Lung (tissue), 17 donors: ENCODE measurements at places on chromosomes 1 and 21. TPM values are rescaled to one million over a fixed set of nuclear protein-coding genes. Genes with fewer than 3 reads are reported as not detected.

- no peak for DNase-seq
Measured at GRCh38 chr1:14970115-14970798, 183.3 kb upstream of the TMEM51 start.

DNA sequence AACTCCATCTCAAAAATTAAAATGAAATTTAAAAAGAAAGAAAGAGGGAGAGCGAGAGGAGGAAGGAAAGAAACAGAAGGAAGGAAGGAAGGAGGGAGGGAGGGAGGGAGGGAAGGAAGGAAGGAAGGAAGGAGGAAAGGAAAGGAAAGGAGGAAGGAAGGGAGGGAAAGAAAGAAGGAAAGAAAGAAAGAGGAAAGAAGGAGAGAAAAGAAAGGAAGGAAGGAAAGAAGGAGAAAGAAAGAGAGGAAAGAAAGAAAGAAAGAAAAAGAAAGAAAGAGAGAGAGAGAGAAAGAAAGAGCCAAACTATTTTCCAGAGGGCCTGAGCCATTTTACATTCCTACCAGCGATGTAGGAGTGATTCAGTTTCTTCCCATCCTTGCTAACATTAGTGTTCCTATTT is 364.0 kb downstream of the RGS7 start:
- DNase-seq = no peak

Gene LAMTOR5
- 45.6 TPM for total RNA-seq

DNA sequence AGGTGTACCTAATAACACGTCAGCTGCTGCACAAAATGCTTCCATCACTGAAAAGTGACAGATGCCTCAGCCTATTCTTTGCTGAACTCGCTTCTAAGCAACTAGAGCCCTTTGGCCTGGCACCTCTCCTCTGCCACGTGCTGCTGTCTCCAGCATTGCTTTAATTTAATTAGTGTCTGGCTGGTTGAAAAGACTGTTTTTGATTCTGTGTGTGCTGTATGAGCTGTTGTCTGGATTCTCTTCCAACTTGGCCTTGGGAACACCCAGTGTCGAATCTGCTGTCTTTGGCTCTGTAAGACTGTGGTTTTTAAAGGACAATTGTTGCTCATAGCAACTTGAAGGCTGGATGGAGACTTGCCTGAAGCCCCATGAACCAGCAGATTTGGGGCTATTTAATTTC is 109.5 kb downstream of the PSMG1 start:
- DNase-seq = peak; percentile 57

Gene ROR1
- 23.2 TPM for total RNA-seq

DNA sequence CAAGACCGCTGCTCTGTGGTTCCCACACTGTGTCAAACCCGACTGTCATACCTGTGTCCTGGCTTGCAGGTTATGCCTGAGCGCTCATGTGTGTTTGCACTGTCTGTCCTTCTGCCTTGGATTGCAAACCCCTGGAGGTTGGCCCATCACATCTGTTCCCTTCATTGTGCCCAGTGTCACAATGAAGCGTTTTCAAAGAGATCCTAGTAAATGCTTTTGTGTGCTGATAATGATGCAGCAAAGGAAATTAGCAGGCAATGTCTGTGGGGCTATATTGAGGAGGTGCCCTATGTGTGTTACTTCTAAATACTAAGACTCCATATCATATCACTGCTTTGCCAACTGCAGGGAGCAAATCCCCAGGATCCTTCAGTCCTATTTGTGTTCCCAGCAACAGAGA is 424.4 kb upstream of the NFIA start:
- DNase-seq = no peak

Gene IL19
- 0.12 TPM for total RNA-seq

- DNase-seq = no peak
Measured at GRCh38 chr1:10324627-10325026, 74.2 kb upstream of the PGD start.

GRCh38 chr1:5980314-5981008 is 11.8 kb downstream of the NPHP4 start:
- no peak for DNase-seq

DNA sequence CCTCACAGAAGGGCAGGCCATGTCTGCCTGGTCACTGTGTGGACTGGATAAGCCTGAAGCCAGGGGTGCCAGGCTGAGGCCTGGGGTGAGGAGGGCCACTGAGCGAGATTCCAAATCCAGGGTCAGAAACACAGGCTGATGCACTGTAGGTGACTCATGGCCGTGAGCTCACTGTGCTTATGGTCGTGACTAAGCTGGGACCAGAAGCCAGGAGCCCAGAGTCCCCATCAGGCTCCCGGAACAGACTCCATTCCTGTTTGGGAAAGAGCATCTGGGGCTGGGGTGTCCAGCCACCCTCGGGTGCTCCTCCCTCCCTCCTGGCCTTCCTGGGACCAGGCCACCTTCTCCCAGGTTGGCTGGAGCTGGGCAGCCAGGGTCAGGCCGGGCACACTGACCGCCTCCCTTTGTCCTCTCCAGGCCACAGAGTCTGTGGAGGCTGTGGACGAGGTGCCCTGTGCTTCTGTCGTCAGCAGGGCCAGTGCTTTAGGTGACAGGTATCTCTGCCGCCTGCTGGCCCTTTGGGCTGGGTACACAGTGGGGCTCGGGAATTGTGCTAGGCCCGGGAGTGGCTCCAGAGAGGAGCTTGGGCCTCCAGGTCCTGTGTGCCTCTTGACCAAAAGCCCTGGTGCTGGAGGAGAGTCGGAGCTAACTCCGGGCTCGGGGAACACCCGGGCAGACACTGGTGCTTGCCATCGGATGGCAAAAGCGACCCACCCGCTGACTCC is 36.7 kb downstream of the AJAP1 start:
- no peak for DNase-seq

GRCh38 chr1:86421601-86422280 is 2.2 kb upstream of the CLCA2 start:
- DNase-seq = no peak

GRCh38 chr1:11858968-11859871 is 475 bp upstream of the NPPB start:
- peak; percentile 78 for DNase-seq

Gene ERICH3
- total RNA-seq = 17.3 TPM
